ENCODE measurements at places on chromosomes 2 and 18. TPM values are rescaled to one million over a fixed set of nuclear protein-coding genes. Genes with fewer than 3 reads are reported as not detected.
A peak's percentile ranks its signal among the peaks of the same experiment; 100 is the strongest.

- DNase-seq = no peak
Measured at GRCh38 chr2:220466251-220466691, 838.8 kb downstream of the SLC4A3 start.

DNA sequence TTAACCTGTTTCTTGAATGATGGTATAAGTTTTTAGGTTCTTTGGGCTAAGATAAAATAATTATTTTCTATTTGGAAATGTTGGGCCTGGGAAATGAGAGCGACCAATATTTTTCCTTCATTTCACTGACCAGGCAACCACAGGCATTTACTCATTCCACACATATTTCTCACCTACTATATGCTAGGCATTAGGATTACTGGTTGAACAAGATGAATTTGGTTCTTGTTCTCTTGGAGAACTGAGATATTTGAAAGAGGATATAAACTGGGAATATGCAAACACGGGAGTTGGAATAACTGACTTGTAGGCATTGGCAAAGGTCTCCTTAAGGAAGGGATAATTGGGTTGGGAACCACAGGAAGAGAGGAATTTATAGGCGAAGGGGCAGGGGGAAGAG, 3.9 kb upstream of the MYL1 start:
- DNase-seq = no peak

GRCh38 chr2:192584976-192585375, 390.2 kb upstream of the TMEFF2 start:
- no peak for DNase-seq

Gene SPDYA
- 3.7 TPM for polyA plus RNA-seq

DNA sequence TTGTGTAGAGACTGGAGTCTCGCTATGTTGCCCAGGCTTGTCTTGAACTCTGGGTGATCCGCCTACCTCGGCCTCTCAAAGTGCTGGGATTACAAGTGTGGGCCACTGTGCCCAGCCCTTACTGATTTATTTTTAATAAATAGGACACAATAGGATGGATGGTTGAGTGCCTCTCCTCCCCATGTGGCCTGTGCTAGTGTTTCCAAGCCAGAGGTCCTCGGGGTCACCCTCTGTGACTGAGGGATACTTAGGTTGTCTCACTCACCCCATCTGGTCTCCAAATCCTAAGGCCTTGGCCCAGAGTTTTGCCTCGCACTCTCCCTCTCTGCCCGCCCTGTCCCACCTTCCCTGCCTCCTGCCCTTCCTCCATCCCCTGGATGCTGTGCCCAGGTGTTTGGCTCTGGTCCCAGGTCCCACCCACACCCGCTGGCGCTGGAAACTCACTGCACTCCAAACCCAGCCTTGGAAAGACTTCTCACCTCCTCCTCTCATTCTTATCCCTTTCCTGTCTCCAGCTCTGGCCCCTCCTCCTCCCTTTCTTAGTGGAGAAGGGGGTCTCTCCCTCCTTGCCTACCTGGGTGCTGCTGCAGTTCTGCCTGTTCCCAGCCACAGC, 4.7 kb upstream of the ECEL1 start:
- no peak for DNase-seq

DNA sequence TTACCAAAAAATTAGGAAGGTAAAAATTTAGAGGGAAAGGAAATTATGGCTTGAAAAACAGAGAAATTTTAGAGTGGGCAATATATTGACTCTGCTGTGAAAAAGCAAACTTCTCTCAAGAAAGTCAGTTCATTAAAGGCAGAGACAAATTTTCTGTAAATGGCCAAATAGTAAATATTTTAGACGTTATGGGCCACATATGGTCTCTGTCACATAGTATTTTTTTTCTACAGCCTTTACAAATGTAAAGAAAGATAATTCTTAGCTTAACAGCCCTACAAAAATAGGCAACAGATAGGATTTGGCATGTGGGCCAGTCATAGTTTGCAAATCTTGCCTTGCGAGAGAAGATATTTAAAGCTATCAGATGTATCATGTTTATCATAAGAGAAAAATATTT, 1750.4 kb downstream of the SUCLG1 start:
- DNase-seq = no peak

DNA sequence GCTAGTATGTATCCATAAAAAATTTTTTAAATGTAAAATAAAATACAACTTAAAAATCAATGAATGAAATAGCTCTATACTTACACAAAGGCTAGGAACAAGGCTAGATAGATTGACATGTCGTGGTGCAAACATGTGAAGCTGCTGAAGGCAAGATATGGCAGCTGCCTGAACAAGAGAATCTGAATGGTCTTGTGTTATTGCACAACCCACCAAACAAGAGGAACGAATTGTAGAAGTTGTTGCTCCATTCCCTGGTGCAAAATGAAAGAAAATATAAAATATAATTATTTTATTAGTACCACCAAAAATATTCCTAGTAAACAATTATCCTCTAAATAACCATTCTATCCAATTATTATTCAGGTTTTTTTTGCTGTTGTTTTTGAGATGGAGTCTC, 46.4 kb downstream of the HEATR5B start:
- no peak for DNase-seq

Gene GLI2
- polyA plus RNA-seq = 16.5 TPM

DNA sequence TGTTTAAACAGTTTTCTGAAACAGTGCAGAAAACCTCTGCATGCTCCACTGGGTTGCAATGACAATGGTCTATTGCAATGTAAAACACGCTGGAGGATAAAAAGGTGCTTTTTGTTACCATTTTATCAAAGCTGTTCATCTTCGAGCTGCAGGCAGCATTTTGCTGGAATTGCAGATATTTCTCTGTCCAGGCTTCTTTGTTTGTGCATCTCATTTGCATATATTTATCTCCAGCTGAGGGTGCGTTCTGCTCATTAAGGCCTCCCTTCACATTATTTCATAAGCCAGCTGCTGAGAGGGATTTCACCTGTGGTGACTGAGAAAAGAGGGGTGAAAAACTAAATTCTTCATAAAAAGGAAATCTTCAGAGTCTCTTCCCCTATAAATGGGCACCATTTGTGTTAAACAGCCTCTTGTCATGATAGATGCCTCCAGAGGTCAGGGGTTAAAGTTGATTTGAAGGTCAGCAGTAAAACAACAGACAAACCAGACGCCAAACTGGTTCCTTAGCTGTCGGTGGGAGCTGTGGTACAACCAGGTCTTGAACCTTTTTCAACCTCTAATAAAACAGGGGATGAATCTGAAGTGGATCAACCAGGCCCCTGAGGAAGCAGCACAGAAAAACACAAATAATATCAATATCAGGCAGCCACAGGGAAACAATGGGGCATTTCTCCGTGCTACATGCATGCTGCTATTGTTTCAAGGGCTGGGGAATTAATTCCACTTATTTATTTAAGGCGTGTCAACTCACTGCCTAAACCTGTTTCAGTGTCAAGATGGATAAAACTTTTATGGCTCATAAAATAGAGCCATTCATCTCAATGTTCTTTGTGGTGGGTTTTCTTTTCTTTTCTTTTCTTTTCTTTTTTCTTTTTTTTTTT, 265.1 kb downstream of the MEIS1 start:
- DNase-seq = no peak

Gene LOXHD1
- polyA plus RNA-seq = 1.00 TPM

GRCh38 chr2:238100049-238100820, at the start of gene ESPNL:
TSS of gene ESPNL (plus strand) at chr2:238100340. CDS start at chr2:238100420, 80 bp downstream.
- DNase-seq = no peak

GRCh38 chr2:66962716-66963115, 434.4 kb upstream of the ETAA1 start:
- no peak for DNase-seq

- no peak for DNase-seq
Measured at GRCh38 chr18:42231284-42231683, 276.2 kb downstream of the PIK3C3 start.

DNA sequence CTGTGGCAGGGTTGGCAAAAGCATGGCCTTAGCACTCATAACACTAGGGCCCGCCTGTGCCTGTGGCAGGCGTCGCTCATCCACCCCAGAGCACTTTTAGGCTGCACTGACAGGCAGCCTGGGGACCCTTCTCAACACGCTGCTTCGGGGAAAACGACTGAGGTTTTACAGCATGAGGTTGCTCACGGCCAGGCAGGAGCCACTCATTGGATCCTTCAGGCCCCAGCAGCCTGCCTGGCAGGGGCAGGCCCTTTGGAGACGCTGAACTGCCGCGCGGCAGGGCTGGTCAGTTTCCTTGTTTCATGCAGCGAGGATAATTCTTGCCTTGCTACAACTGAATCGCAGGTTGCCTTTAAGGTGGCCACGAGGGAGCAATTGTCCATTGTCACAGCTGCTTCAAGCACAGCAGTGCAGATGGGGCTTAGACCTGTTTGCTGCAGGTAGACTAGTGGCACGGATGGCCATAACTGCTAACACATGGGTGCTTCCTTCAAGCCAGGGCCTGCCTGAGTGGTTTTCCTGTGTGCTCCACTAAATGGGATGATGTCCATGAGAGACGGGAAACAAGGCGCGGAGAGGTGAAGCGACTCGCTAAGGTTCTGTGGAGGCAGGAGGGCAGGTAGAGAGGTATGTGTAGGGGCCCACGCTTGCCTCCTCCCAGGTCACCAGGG, 49.9 kb upstream of the HS6ST1 start:
- no peak for DNase-seq

Gene CCBE1
- 95.5 TPM for polyA plus RNA-seq

DNA sequence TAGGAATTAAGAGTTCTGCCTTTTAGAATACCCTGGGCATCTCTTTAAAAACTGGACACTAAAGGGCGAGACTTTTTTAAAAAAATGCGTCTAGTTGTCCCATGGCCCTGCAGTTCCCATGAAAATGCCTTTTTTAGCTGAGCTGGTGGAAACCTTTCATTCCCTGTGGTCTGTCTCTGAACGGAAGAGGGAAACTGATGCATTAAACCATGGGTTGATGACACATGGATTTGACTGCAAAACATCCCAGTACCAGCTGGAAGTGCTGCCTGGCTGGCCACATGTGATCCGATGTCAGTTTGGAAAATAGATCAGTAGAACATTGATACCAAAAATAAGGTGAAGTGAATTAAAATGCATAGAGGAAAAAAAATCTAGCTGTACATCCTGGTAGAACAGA, 129.2 kb downstream of the MYO1B start:
- DNase-seq = no peak

DNA sequence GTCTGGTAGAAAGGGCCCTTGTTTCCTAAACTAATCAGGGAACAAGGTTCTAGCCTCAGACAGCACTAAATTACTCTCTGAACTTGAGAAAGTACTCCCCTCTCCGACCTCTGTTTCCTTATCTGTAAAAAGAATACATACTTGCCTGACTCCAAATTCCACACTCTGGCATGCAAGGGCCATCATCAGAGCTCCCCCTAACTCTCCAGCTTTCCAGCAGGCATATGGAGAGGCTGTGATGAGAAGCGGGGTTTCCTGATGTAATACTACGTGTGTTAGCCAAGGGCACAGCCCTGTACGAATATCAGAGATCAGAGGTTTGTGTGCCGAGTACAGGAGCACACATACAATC, 1.8 kb upstream of the EVA1A start:
- no peak for DNase-seq

DNA sequence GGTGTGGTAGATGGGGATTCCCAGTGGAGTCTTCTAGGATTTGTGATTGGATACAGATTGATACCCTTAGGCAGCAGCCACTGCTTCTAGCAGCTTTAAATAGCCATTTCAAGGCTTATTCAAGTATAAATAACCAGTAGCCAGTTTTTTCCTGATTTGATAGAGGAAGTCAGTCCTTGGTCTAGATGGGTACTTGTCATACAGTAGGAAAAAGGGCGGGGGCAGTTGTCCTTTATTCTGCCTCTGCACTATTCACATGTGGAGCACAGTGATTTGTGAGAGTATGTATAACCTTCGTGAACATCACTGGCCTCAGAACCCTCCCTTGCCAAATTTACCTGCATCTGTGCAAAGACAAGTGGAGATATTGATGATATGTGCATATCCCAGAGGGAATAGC, 6.8 kb downstream of the PPP1CB start:
- DNase-seq = no peak

Gene RBM44
- polyA plus RNA-seq = 1.2 TPM

- no peak for DNase-seq
Measured at GRCh38 chr2:186950694-186951093, 101.7 kb upstream of the ZSWIM2 start.

DNA sequence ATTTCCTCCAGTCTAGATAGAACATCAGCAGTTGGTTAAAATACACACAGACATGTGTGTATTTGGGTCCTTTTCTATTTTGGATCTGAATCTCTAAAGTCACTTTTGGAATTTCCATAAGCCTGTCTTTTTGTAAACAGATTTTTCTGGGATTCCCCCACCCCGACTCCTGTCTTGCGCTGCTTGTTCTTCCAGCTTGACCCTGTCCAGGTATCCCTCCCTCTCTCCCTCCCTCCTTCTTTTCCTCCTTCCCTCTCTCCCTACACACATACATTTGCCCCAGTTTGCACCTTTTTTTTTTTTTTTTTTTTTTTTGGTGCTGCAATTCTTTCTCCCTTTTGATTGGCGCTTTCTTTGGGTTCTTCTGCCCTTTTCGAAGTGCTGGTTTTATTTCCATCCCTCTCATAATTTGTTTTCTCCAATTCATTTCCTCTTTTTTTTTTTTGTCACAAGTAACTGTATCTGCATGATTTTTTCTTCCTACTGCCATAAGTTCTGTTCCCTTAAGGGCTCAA, 114.8 kb upstream of the SERTAD2 start:
- DNase-seq = no peak

GRCh38 chr2:232478571-232479340, 8.9 kb downstream of the ECEL1 start:
- DNase-seq = no peak

DNA sequence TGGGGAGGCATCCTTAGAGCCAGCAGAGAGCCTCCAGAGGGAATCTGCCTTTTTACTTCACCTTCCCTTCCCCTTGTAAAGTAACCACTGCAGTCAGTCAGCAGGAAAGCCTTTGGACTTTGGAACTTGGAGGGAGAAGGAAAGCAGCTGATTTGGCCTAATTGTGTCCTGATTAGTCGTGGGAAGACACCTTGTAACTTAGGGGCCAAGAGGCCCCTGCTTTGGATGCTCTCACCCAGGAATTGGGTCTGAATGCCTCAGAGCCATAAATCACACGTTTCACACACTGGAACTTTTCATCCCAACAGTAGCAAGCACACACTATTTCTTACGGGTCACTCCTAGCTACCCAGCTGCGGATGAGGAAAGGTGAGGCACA, 81.0 kb upstream of the PPM1B start:
- no peak for DNase-seq

GRCh38 chr2:12728221-12728777, 11.6 kb downstream of the TRIB2 start:
- no peak for DNase-seq

DNA sequence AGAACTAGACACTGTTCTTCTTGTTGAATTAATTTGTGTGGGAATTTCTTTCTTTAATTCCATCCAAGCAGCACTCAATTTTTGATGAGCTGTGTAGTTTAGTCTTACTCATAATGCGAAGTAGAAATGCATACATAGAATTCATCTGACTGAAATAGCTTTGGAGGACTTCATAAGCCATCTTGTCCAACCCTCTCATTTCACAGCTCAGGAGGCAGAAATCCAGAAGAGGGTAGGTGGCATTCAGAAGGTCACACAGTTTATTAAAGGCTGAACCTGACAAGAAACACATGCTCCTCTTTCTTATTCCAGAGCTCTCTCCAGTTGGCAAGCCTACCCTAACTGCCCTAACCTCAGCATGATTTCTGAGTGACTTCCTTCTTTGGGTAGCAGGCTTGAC, 169.2 kb upstream of the NOSTRIN start:
- DNase-seq = peak; percentile 58

Gene HSPE1
- 143 TPM for polyA plus RNA-seq
